ENCODE measurements at places on chromosomes 5 and 9.

GRCh38 chr9:124473310-124473709, 23.1 kb downstream of the ADGRD2 start:
- no peak for DNase-seq

DNA sequence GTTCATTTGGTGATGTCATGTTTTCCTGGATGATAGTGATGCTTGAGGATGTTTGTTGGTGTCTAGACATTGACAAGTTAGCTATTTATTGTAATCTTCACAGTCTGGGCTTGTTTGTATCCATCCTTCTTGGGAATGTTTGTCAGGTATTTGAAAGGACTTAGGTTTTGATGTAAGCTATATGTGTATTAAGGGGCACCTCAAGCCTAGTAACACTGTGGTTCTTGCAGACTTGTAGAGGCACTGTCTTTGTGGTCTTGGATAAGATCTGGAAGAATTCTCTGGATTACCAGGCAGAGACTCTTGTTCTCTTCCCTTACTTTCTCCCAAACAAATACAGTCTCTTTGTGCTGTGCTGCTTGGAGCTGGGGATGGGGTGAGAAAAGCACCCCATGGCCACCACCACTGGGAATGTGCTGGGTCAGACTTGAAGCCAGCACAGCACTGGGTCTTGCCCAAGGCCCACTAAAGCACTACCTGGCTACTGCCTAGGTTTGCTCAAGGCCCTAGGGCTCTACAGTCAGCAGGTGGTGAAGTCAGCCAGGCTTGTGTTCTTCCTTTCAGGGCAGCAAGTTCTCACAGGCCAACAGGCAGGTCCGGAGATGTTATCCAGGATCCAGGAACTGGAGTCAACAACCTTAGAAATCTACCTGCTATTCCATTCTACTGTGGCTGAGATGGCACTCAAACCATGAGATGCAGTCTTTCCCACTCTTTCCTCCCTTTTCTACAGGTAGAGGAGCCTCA, 49.3 kb upstream of the GNA14 start:
- no peak for DNase-seq

DNA sequence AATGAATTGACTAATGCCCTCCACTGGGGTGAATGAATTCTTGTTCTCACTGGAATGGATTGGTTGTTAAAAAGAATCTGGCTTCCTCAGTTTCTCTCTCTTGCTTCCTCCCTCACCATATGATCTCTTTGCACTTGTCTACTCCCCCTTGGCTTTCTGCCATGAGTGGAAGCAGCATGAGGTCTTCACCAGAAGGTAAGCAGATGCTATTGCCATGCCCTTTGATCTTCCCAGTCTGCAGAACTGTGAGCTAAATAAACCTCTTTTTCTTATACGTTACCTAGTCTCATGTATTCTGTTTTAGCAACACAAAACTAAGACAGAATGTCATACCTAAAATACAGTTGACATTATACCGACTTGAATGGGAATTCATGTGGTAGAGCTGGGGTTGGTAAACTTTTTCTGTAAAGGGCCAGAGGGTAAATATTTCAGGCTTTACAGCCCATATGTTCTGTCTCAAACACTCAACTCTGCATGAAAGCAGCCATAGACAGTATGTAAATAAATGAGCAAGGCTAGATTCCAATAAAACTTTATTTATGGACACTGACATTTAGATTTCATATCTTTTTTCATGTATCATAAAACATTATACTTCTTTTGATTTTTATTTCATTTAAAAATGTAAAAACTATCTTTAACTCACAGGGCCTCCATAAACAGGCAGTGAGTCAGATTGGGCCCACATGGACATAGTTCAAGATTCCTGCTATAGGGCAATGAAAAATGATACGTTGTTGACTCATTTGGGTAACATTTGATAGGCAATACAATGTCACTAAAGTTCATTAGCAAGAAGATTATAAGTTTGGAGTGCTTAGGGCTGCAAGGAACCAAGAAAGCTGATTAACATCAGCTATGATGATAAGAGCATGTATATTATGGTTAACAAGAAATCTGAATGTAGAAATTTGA, 79.4 kb upstream of the TLE4 start:
- no peak for DNase-seq

DNA sequence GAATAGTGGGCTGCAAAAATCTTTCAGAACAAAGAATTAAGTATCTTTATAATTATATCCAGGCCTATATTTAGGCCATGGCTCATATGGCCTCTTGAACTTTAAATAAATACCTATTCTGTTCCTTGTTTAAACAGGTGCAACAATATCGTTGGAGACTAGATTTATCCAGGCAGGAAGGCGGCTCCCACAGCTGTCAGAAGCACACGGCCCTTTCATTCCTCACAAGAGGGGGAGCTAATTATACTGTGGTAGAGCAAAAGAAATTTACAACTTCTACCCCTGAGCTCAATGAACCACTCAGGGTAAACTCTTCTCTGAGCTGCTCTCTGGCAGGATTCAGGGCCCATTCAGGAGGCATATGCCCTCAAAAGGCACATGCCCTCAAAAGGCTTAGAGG, 31.3 kb downstream of the TMEM174 start:
- no peak for DNase-seq

- no peak for DNase-seq
These were observed 78.7 kb upstream of the UNC5A start for GRCh38 chr5:176731506-176732160.

- no peak for DNase-seq
These were observed 156.0 kb upstream of the MAST4 start for GRCh38 chr5:66440202-66440680.

DNA sequence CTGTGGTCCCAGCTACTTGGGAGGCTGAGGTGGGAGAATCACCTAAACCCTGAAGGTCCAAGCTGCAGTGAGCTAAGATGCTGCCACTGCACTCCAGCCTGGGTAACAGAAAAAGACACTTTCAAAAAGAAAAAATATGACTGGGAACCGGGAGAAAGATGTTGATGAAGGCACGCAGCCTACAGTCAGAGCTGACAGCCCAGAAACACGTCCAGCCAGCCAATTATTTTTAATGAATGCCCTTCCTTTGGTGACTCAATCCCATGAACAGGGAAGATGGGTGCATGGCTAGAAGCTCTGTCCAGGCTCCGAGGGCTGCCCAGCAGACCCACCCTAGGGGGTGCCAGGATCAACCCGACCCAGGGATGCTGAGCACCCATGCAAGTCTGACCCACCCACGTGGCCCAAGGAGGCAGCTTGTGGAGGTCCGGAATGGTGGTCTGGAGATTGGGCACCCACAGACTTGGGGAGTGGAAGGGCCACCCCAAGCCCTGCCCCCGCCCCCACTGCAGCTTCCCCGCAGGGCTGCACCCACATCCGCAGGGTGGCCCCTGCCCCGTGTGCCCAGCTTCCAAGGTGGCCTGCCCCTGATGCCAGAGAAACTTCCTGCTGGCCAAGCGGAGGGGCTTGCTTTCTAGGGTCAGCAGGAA, 51.0 kb downstream of the ADAMTS2 start:
- no peak for DNase-seq

GRCh38 chr5:40547994-40548575, 131.6 kb upstream of the PTGER4 start:
- DNase-seq = no peak
